ENCODE measurements at places on chromosomes 3 and 15.

DNA sequence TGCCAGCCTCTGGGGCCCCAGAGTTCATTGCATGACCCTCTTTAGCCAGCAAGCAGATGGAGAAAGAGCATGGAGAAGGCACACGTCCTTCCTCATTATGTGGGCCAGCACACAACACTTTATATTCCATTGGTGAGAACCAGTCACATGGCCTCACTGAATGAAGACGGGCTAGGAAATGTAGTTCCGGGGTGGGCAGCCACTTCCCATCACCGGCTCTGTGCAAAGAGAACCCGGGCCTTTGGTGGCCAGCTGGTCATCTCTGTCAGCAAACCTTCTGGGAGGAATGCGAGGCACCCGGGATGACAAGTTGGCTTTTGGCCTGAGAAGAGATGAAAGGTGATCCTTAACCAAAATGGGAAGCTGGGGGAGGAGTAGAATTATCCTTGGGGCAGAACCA lies 90.2 kb upstream of the VGLL4 start:
- no peak for DNase-seq

DNA sequence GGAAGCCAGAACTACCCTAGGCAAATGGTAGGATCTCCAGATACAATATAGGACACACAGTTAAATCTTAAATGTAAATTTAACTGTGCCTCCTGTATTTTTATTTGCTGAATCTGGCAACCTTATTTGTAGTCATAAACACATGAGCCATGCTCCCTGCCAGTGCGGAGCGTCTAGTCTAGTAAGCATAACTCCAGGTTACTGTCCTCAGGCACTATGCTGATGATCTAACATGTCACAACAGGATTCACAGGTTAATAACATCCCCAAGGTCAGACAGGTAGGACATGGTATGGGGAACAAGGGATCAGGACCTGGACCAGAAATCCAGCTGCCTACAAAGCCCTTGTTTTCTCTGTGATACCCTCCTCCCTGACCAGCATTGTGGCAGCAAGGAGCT lies 305.1 kb downstream of the CACNA2D3 start:
- DNase-seq: no peak

- DNase-seq: no peak
Observed at GRCh38 chr15:66462627-66463026, 34.9 kb downstream of the SNAPC5 start.

GRCh38 chr3:107833722-107834416 lies 257.0 kb downstream of the CD47 start:
- no peak for DNase-seq

GRCh38 chr15:79702621-79703020 lies 194.2 kb downstream of the MTHFS start:
- no peak for DNase-seq

- DNase-seq: no peak
Observed at GRCh38 chr3:181855825-181856224, 144.1 kb downstream of the SOX2 start.

DNA sequence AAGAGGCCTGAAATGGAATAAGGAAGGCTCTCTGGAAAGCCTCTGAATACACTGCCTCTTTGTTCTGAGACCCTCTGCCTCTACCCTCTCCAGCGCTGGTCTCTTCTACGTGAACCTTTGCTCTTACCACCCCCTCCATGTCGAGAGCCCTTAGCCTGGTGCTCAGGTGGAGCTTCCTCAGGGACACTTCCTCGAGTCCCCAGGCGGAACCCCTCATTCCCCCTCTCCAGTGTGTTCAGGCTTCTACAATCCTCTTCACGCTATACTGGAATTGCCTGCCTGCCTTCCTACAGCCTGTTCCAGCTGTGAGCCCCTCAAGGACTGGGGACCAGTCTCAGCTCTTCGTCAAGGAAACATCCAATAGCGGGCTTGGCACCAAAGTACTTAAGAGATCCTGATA lies 7.4 kb downstream of the STIMATE start:
- DNase-seq: no peak

DNA sequence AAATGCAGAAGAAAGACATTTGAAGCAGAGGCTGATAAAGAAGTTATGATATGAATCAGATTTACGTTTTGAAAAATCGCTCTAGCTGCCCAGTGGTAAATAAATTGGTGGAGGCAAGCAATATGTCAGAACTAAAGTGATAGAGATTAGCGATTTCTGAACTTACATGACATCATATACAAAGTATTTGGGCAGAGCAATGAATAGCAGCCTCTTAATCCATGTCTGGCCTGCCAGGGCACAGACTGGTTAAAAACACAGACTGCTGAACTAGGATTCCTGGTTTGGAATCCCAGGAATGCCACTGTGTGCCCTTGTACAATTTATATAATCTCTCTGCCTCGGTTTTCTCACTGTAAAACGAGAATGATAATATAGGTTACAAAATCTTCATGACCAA lies 243.1 kb upstream of the SETMAR start:
- peak; percentile 66 for DNase-seq

- no peak for DNase-seq
Observed at GRCh38 chr3:183185696-183186095, 23.2 kb upstream of the LAMP3 start.

GRCh38 chr3:37308247-37308646 lies 133.9 kb upstream of the LRRFIP2 start:
- peak; percentile 47 for DNase-seq

DNA sequence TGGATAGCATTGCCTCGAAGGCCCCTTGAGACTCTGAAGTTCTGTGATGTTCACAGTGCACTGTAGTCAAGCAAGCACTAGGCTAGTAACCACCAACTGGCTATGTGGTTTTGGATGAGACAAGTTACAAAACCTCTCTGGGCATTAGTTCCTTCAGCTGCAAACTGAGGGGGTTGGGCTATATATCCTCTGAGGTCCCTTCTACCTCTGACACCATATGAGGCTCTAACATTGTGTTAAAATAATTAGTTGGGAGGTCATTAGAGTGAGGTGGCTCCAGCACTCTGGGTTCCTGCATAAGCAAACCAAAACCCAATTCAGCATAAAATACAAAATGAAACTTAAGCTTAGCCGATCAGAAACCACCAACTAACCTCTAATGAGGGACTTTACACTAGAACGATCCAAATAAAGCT lies 209.5 kb upstream of the LRRN1 start:
- DNase-seq: no peak

GRCh38 chr3:9032231-9032777 lies 69.0 kb upstream of the RAD18 start:
- no peak for DNase-seq

GRCh38 chr3:120144267-120144666 lies 50.0 kb upstream of the GSK3B start:
- DNase-seq: peak; percentile 92

- no peak for DNase-seq
Observed at GRCh38 chr3:60551455-60552209, 699.6 kb downstream of the FHIT start.

DNA sequence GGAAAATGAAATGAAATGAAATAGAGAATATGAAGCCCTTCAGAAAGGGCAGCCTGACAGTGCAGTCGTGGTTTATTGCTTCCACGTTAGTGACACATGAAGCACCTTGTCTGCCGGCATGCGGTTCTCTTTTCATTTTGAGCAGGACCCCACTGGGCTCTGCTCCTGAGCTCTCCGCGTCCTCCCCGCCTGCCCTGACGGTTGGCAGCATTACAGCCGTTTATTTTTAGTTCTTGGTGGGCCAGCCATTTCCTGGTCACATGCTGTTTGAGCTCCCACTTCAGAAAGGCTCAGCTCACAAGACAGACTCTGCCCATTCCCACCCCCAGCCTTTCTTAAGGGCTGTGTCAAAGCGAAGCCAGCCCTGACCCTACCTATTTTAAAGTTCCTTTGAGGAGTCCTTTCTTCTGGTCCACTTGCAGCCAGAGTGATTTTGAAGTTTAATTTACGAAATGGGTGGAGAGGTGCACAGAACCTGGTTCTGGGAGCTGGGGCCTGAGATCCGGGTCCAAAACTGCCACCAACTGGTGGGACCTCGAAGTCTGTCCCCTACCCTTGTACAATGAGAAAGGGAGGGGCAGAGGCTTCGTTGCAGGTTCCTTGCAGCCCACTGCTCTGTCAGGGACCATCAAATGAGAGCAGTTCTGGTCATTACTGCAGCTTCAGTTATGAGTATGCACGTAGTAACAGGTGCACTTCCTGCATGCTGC lies 60.1 kb downstream of the MGLL start:
- DNase-seq: no peak

GRCh38 chr3:173650596-173650995 lies 253.1 kb downstream of the NLGN1 start:
- DNase-seq: no peak

GRCh38 chr3:25785826-25786225 lies 2.6 kb upstream of the NGLY1 start:
- no peak for DNase-seq

DNA sequence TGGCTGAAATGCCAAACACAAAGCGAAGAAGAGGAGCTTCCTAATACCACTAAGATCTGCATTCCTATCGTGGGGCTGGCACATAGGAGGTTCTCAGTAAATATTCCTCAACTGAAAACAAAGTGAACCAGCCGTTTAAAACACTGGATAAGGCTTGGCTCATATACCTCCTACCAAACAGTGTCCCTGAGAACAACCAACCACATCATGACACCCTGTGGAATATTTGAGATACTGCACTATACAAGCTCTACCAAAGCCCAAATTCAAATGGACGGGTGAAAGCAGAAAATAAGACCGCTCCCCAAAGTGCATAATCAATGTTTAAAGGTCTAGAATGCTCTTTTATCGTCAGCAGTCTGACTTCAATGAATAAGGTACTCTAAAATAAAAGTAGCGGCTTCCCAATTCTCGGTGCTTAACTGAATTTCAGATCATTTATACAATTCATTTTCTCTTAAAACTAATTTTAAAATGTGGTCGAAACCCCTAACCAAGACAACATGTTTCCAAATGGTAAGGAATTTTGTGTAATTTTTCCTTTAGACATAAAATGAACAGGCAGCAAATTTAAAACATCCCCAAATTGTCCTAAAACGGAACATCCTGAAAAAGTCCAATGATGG lies 425.8 kb downstream of the ERC2 start:
- DNase-seq: peak; percentile 39

DNA sequence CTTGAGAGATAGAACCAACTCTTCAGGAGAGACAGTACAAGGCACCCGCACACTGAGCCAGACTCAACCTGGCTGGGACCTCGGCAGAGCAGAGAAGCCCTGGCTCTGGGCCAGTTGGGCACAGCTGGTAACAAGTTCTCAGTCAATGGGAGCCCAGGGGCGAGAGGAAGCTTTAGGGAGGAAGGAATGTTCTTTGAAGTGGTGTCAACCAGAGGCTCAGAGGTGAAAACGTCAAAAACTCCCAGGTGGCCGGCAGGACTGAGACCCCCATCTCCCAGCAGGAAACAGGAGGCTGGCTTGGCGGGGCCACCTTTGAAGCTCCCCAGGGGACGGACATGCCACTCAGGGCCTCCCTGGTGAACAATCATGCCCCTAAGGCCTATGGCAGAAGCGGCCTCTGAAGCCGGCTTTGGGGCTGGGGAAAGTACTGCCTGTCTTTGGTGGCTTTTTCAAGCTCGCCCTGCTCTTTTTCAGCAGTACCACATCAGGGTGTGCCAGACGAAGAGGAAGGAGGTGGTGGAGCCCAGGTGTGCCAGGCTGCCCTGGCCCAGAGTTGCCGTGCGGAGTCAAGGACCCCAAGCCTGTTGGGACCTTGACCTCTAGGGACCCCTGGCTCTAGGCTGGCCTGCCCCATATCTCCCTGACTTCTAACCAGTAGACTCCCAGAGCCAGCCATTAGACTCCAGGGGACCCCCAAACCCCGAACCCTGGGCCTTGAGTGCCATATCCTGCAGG lies 16.7 kb upstream of the TBC1D21 start:
- no peak for DNase-seq

DNA sequence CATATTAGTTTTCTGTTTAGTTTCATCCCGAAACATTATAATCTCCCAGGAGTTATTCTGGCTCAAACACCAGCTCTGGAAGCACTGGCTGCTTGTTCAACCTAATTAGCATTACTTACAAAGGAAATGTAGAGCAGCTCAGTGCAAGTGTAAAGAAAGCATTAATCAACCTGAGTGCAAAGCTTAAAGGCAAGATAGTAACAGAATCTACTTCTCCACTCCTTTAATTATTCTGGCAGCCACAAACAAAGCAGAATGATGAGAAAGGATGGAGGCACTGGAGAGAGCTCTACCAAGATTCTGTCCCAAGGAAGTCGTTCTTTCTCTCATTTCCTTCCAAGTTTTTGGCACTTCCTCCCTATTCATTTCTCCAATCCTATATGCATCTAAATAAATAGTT lies 1384.0 kb downstream of the ZPLD1 start:
- no peak for DNase-seq

DNA sequence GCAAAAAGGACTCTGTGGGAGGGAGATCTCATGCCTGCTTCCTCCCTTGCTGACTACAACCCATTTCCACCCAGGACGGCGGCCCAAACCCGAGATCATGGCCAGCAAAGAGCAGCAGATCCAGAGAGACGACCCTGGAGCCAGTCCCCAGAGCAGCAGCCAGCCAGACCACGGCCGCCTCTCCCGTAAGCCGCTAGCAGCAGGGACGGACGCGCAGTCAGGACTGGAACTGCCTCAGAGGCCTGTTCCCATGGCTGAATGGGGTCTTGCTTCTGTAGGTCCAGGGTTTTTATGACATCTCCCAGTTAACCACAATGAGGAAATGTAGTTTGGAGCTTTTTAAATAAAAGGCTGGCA lies 67.2 kb downstream of the BOC start:
- DNase-seq: no peak

- DNase-seq: no peak
Observed at GRCh38 chr3:42509111-42509510, 6.7 kb downstream of the VIPR1 start.
